Stimulated activated CD4-positive, alpha-beta T cell treated with anti-CD3 and anti-CD28 coated beads, Interleukin-12 subunit alpha, Interleukin-12 subunit beta, amount 100 ng/mL, for 48 hours (primary cell): ENCODE measurements at places on chromosomes 1 and 21.

GRCh38 chr1:178294654-178295053 is 200.8 kb downstream of the RASAL2 start:
- no peak for DNase-seq

DNA sequence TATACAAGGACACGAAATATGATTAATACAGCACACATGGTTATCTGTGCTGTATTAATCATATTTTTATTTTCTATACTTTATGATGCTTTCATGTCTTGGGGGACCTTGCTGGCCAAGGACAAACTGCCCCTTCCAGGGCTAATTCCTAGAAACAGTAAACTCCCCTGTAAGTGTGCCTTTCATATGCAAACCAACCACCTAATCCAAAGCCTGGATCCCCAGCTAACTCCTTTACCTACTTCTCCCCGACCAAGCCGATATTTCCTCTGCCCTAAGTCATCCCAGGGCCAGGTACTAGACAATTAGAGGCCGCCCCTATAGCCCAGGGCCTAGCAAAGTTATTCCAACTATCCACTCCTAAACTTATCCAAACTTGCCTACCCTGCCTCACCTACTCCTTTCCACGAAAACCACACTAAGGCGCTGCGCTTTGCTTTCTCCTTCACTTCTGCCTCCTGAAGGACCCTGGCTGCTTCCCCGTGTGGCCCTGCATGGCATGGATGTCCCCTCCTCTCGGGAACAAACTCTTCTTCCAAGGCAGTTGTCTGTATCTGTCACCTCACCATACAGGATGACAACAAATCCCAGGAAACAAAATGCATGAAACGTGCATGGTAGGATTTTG is 10.2 kb downstream of the SH3BP5L start:
- DNase-seq, result no peak

GRCh38 chr1:76695535-76695934 is 171.7 kb upstream of the ST6GALNAC5 start:
- DNase-seq, result no peak

- no peak for DNase-seq
Observed at GRCh38 chr1:59290193-59290949, 6.5 kb upstream of the FGGY start.

GRCh38 chr21:45078877-45079281 is 4.5 kb downstream of the ADARB1 start:
- DNase-seq, result peak; percentile 64

DNA sequence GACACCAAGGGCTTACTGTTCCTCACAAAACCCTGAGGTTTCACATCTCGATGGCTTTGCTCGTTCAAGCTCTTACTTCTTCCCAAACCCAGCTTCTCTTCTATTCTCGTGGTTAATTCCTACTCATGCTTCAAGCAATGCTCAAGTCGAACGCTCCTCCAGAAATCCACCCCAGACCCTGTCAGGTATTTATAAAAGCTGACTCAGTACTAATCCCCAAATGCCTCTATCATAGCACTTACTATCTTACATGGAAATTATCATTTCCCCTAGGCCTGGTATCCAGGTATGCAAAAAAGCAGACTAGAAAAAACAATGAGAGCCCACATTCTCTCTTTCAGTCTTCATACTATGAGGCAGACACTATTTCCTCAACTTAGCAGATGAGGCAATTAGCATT is 6.3 kb downstream of the EBNA1BP2 start:
- no peak for DNase-seq

- peak; percentile 37 for DNase-seq
Observed at GRCh38 chr1:231091831-231092301, 51.8 kb upstream of the FAM89A start.

- DNase-seq, result no peak
Observed at GRCh38 chr1:116356673-116357072, 16.4 kb upstream of the ATP1A1 start.

- DNase-seq, result no peak
Observed at GRCh38 chr1:204280099-204280961, 66.5 kb upstream of the GOLT1A start.

GRCh38 chr1:210596641-210597040 is 267.9 kb downstream of the HHAT start:
- no peak for DNase-seq

DNA sequence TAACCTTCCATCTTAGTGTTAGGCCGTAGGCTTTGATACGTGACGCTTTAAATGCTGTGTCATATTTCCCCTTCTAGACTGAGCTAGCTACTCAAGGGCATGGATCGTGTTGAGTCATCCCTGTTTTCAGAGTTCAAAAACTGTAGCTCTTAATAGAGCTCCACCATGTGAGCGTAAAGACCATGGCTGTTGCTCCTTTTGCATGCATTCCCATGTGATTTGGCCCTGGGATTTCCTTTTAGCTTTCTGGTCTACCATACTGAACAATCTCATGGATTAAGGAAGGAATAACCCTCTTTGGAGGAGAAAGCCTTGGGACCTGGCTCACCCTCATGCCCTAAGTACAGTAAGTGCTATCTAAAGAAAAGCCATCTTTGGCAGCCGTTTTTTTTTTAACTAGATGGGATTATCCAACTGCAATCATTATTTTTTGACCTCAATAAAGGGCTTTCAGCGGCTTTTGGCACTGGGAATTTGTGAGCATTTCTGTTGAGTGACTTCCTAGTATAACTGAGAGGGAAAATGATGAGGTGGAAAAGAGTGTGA is 76.6 kb downstream of the PLPP3 start:
- no peak for DNase-seq

DNA sequence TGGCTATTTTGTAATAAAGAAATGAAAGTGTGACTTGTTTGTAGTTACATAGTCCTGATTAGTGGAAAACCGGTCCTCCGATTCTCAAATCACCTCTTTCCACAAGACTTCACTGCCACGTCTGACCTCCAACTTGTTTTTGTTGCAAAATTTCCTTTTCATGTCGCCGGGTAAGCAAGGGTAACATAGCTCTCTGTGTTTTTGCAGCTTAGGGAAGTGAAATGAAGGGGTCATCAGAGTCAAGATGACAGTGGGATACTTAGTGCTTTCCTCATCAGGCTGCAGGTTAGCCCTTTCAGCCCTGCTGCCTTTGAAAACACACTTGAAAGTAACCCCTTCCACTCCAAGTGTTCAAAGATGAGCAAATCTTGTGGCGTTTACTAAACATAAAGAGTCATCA is 217.9 kb downstream of the USP25 start:
- DNase-seq, result no peak

- no peak for DNase-seq
Observed at GRCh38 chr1:227938911-227939790, 8.6 kb downstream of the WNT9A start.

DNA sequence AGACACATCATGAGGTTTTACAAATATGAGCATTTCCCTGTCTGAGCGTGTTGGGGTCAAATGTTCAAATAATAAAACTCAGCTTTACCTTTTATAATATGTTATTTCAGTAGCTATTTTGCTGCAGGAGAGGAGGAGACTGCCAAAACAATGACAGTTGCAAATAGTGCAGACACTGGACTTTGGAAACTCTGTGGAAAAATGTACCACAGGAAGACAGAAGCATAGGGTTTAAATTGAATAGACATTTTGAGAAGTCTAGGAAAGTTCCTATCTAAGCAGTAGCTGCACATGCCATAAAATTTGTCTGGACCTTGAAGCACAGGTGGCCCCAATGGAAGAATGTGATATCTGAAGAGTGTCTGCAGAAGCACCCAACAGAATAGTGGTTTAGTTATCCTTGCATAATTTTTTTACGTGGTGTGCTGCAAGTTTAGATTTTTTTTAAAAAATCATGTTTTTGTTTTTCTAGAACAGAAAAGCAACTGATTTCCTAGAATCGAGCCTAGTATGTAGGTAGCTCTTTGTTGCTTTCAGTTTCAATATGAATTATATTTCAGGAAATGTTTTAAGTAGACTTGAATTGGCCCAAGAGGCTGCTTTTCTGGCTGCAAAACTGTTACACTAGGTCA is 14.0 kb upstream of the GBP5 start:
- no peak for DNase-seq

- DNase-seq, result no peak
Observed at GRCh38 chr1:143652187-143652586, 319.6 kb downstream of the FAM72C start.

GRCh38 chr1:196660852-196661251 is 9.0 kb downstream of the CFH start:
- no peak for DNase-seq

- DNase-seq, result no peak
Observed at GRCh38 chr1:110239441-110240430, 29.6 kb downstream of the KCNC4 start.

- DNase-seq, result no peak
Observed at GRCh38 chr1:240312872-240313271, 221.2 kb downstream of the FMN2 start.

GRCh38 chr1:30153743-30154449 is 569.5 kb downstream of the MATN1 start:
- DNase-seq, result no peak

DNA sequence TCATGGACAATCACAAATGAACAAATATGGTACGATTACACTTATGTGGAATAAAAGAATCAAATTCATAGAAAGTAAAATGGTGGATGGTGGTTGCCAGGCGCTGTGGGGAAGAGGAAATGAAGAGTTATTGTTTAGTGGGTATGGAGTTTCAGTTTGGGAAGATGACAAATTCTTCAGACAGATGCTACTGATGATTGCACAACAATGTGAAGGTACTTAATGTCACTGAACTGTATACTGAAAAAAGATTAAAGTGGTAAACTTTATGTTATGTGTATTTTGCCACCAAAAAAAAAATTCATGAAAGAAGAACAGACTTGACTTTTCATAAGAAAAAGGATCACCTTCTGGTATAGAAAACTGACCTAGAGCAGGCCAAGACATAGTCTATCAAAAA is 745.6 kb upstream of the CXADR start:
- no peak for DNase-seq

- no peak for DNase-seq
Observed at GRCh38 chr1:182909578-182909977, 43.4 kb downstream of the SHCBP1L start.

DNA sequence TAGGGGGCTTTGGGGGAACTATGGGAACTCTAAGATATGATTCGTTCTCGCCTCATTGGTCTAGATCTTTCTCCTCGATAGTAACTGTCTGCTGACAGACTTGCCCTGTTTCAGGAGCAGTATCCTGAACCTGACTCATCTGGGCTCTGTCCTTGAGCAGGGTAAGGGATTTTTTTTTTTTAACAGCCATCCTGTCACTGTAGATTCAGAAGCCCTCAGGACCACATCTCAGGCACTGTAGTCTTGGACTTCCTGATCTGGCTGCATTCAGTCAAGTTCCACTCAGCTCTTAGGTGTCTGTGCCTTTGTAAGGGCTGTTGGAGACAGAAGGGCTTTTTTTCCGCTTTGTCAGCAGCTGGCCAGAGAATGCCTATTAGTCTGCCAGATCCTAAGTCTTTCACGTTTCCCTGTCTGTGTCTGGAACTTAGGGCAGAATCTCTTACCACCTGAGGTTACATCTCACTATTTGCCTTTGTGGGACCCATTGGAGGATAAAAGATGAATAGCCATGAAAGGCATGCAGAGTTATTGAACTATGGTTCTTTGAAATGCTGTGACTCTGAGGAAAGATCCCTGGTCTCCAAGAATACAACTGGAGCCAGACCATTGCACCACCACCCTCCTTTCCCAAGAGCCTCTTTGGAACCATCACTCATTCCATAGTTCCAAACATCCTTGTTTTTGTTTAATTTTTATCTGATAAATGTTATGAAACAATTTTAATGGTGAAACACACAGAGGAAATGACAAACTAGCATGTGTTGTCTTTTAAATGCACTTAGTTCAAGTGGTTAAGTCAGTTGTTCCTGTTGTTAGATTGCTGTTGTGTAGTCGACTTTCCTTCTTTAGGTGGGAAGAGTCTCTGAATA is 49.7 kb upstream of the MACF1 start:
- DNase-seq, result no peak

- DNase-seq, result no peak
Observed at GRCh38 chr1:104648269-104648691, 898.6 kb downstream of the AMY1C start.

GRCh38 chr1:40699787-40700186 is 8.3 kb downstream of the NFYC start:
- DNase-seq, result no peak

GRCh38 chr1:161978011-161978790 is 45.5 kb downstream of the OLFML2B start:
- DNase-seq, result no peak

GRCh38 chr1:155076371-155076770 is 2.3 kb upstream of the EFNA3 start:
- DNase-seq, result no peak

GRCh38 chr1:156056326-156056849 is 1.8 kb downstream of the LAMTOR2 start:
- no peak for DNase-seq

GRCh38 chr21:42148097-42148496 is 70.8 kb upstream of the ABCG1 start:
- DNase-seq, result no peak

- no peak for DNase-seq
Observed at GRCh38 chr1:156594190-156594589, 2.6 kb downstream of the NAXE start.

GRCh38 chr1:206590025-206590758 is 22.1 kb downstream of the EIF2D start:
- DNase-seq, result peak; percentile 45

- peak; percentile 10 for DNase-seq
Observed at GRCh38 chr1:170010443-170010842, 64.1 kb downstream of the KIFAP3 start.

DNA sequence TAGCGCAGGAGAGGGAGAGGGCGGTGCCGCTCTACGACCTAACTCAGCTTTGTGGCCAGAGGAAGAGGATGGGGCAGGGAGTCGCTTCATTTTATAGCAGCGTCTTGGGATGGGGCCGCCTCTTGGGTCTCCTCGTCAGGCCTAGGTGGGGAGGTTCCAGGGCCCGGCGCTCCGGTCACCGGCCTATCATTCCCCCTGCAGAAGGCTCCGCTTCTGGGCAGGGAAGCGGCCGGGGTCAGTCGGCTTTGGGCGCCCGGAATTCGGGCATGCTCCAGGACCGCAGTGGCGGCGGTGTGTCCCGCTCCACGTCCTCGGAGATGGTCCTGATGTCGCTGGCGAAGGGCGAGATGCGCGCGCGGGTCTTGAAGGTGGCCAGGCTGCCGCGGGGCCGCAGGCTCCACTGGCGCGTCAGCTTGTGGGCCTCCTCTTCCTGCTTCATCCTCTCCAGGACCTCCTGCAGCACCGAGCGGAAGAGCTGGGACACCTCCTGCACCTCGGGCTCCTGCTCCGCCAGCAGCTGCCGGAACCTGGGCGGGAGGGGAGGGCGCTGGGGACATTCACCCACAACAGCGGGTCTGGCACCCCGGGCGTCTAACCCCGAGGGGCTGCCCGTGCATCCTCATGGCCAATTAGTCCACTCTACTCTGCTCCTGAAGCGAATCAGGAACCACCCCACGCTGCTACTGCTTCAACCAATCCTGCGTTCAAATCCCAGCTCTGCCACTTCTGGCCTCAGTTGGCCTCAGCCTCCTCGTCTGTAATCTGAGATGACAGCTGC is 13.0 kb downstream of the RD3 start:
- DNase-seq, result no peak

DNA sequence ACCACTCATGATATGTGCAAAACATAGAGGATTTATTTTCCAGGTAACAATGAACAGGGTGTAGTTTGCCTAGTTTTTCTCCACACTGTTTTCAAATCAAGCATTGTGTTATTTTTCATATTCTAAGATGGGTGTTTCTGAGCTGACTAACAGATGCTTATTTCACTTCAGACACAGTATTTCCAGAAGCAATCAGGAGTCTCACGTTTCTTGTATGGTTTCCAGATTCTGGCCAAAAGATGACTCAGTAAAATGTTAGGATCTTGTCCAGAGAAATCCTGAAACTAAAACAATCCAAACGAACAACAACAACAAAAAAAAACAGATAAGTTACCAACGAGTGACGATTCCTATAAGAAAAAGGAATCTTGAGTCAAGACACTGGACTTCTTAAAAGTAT is 5.3 kb downstream of the UTS2 start:
- DNase-seq, result no peak

- no peak for DNase-seq
Observed at GRCh38 chr1:75471252-75471651, 139.7 kb downstream of the SLC44A5 start.
